ENCODE measurements at places on chromosomes 6 and 20.
A peak's percentile ranks its signal among the peaks of the same experiment; 100 is the strongest.

GRCh38 chr6:46407776-46408530 is 83.3 kb downstream of the RCAN2 start:
- no peak for DNase-seq

DNA sequence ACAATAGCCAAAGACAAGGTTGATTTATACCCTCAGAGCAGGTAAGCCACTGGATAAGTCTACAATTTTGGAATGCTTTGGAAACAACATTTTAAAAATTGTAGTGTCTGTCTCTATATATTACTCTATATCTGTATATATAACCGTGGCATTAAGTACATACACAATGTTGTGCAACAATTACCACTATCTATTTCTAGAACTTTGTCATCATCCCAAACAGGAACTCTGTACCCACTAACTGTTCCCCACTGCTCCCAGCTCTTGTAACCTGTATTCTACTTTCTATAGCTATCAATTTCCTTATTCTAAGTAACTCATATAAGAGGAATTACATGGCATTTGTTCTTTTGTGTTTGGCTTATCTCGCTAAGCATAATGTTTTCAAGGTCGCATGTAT is 78.2 kb upstream of the ASCC3 start:
- no peak for DNase-seq

DNA sequence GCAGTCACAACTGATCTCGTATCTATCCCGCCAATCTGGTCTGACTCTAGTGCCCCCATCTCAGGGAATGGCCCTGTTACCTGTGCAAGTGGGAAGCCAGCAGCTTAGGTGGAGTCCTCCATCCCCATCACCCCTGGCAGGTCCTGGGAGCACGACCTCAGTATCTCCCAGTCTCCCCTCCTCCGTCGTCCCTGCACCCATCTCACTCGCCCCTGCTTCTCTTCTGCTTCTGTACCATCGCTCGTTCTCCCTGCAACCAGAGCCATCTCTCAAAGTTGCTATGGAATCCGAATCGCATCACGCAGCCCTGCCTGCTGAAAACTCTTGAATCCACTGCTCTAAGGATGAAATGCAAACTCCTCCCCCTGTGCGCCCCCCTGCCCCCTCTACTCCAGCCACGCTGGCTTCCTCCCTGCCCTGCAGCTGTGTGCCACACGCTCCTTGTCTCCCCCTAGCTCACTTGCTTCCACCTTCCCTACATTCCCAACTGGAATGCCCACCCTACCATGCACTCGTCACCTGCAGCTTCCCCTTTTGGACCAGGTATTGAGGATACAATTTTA is 64.0 kb upstream of the PTGIS start:
- DNase-seq, result no peak

GRCh38 chr20:24994470-24995368 is 2.2 kb upstream of the APMAP start:
- DNase-seq, result peak; percentile 85

DNA sequence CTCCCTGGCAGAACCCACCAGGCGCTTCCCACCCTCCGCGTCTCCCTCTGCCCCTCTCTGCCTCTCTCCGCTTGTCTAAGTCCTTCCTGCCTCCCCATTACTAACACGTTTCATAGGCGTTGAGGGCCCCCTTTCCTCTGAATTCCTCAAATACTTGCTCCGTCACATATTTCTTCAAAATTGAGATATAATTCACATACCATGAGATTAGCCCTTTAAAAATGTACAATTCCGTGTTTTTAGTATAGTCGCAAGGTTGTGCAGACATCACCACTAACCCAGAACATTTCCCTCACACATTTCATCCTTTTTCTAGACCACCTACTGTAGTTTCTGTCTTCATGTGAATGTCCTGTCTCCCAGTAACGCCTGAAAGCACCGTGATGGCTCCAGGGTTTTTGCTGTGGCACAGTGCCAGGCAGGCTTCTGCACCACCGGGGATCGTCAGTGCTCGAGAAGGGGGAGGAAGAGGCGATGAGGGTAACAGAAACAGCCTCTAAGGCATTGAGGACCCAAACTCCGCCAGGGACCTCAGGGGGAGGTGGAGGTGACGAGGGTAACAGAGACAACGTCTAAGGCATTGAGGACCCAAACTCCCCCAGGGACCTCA is 141.9 kb upstream of the SNX9 start:
- DNase-seq, result no peak

DNA sequence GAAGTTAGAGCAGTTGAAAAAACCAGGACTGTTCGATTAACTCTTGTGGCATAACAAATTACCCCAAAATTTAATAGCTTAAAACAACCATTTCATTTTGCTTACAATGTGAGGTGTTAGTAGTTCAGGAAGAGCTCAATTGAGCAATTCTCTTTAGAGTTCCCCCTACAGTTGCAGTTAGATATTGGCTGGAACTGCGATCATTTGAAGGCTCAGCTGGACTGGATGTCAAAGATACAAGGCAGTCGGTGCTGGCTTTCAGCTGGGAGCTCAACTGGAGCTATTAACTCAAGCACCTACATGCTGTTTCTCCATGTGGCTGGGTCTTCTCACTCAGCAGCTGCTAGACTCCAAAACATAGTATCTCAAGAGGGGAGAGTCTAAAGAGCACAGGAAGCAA is 96.0 kb upstream of the LOC128125822 start:
- DNase-seq, result no peak

DNA sequence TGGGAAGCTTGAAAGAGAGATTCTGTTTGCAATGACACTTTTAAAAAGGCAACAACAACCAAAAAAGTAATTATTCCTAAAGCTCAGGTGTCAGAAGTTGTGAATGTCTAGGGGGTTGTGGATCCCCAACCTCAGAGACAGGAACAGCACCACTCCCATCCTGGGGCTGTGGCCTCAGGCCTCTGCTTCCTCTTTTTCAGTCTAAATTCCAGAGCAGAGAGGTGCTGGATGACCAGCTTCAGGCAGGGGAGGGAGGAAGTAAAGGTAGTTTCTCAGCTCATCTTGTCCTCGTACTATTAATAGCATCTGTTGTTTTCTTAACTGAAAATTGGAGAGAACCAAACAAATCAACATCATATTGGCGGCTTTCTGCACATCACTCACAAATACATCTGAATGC is 8.3 kb downstream of the NT5E start:
- no peak for DNase-seq

GRCh38 chr6:143149771-143150170 is 89.1 kb downstream of the AIG1 start:
- DNase-seq, result no peak

- no peak for DNase-seq
These were observed 39.8 kb downstream of the STX11 start for GRCh38 chr6:144190080-144190479.

DNA sequence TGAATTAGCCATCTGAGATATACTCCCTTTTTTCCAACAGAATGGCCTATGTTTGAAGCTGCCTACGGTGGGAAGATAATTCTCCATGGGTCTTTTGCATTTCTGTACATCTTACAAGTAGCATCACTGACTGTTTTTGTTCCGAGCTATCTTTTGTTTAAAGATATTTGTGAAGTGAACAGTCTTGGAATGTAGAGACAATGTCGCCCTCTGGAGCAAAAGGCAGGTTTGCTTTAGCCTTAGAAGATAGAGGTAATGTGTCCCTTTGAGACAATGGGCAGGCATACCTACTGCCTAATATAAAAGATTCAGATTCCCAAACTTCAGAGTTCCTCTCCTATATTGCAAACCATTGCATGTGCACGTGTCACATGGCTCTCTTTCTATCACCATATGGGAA is 347.8 kb upstream of the CNR1 start:
- no peak for DNase-seq

- no peak for DNase-seq
These were observed 1.5 kb downstream of the SH3BGRL2 start for GRCh38 chr6:79632580-79632979.

GRCh38 chr6:1066449-1067090 is 245.3 kb upstream of the FOXQ1 start:
- DNase-seq, result no peak

- DNase-seq, result peak; percentile 63
These were observed 1.1 kb downstream of the SPAG4 start for GRCh38 chr20:35616465-35617396.

GRCh38 chr6:164150232-164150631 is 735.7 kb downstream of the QKI start:
- no peak for DNase-seq

DNA sequence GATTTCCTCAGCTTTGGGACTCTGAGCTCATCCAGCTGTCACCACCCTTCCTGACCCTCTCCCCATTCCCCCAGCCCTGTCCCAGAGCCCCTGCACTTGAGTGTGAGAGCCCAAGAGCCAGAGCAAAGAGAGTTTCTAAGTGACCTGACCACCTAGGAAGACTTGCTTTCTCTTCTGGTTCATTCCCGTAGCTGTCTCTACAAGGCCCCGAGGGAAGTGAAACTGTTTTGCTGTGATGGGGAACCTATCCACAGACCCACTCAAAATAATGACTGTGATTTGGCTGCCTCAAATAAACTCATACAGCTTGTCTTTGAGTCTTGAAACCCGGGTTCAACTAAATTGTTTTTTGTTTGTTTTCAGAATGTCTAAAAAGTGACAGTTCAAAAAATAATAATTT is 74.6 kb upstream of the XRN2 start:
- DNase-seq, result no peak

DNA sequence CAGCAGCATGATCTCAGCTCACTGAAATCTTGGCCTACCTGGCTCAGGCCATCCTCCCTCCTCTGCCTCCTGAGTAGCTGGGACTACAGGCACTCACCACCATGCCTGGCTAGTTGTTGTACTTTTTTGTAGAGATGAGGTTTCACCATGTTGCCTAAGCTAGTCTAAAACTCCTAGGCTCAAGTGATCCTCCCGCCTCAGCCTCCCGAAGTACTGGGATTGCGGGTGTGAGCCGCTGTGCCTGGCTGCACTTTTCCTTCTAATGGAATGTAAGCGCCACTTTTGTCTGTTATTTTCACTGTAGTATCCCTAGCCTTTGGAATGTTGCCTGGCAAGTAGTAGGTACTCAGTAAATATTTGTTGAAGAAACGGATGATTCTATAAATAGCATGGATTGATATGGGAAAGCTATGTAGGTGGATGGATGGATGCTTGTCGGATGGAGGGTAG is 10.4 kb upstream of the TRIB3 start:
- DNase-seq, result no peak

- DNase-seq, result peak; percentile 10
These were observed 157.2 kb downstream of the ANKRD60 start for GRCh38 chr20:58071298-58071697.

DNA sequence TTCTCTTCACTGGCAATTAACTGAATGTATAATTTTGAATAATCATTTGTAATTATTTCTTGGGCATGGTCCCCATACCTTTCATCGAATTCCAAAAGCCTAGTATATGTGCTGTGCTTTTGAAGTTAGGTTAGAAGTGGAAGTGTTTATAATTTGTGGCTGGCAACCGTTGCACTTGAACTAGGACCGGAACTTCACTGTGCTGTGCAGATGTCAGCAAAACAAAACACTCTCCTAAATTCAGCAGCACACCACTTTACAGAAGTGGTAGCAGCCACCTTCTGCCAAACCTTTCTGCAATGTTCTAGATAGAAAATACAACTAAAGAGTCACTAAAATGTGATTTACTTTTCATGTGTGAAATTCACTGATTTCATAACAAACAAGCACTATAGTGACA is 111.9 kb downstream of the FAM83B start:
- DNase-seq, result no peak

DNA sequence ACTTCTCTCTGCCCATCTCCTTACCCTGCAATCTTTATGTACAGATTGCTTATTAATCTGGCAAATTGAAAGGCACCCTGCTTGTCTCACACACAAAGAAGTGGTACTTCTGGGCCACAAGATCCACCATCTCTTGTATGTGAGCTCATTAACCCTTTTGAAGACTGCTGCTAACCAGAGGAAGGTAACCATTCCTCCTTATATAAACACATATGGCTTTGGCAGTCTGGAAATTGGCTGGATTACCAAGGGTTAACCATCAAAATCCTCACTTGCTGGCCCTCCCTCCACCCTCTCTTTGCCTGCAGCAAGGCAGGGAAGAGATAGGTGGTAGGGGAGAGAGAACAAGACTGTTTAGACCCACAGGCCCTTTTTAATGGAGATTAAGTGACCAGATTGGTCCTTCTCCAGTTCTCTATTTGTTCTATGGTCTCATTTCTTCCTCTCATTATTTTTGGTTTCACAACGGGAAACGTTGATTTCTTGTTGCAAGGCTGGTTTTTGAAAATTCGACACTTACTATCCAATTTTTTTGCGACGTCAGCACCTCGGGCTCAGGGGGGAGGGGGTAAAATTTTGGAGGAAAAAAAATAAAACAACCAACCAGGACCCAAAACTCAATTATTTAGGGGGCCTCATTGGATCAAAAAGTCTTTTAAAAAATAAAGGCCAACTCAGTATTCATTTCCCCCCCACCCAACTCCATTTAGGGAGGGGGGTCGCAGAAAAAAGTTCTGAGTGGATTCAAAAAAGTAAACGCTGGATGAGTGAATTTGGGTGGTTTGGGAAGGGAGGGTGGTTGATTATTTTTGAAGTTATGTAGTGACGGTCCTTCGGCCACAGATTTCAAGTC is 859 bp downstream of the PPP1R10 start:
- no peak for DNase-seq

- no peak for DNase-seq
These were observed 71.2 kb downstream of the PDE7B start for GRCh38 chr6:135922746-135923145.

DNA sequence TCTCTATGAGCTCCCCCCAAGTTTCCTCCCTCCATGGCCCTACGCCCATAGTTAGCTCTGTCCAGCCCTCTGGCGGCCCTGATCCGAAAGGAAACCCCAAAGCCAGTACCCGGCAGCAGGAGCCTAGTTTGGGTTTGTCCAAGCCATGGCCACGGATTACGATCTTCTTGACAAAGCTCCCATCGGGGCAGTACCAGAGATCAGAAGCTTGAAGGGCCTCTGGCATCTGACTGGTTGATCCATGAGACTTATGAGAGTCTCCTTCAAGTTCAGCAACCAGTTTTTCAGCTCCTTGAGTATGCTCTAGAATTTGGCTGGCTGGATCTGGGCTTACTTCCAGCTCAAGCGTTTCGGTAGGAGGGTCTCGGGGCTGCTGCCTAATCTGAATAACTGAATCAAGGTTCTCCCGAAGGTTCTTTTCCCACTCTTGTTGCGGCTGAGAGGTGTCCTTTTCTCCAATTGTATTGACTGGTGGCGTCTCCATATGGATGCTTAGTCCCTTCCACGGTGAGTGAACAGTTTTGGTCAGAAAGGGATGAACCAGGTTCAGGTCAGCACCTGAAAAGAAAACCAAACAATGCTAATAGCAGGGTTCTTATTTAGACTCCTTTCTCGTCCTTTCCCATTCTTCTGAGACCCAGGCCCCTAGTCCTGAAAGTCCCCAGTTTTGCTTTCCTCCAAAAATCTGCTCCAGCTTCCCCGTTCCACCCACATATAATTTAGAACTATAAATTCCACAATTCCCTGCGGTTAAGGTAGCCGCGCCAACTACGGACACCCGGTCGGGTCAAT is 595 bp downstream of the FKBPL start:
- no peak for DNase-seq

DNA sequence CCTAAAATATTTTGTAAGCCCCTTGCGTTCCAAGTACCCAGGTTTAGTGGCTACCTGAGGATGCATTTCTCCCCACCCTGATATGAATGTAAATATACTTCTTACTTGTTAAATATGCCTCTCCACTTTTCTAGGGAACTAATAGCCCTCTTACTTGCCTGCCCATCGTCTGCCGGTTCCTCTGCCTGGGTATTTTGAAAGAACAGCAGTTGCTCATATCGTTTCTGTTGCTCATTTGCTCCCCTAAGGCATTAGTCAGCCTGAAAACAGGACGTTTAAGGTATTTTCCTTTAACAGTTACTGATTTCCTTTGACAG is 141.3 kb upstream of the CARMIL1 start:
- no peak for DNase-seq
